ENCODE measurements at places on chromosomes 1 and 21.

GRCh38 chr1:68820151-68820550 is 323.3 kb upstream of the DEPDC1 start:
- DNase-seq: no peak

DNA sequence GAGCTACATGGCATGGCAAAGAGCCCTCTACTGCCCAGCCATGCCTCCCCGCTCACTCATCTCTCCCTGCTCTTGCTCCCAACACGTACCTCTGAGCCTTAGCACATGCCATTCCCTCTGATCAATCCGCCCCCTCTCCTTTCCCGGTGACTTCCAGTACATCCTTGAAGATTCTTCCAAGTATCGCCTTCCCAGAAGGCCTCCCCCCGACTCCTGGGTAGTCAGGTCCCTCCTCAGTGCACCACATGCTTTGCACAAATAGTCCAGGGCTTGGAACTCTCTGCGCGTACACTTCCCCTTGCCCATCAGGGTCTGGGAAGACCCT is 77.0 kb upstream of the IFFO2 start:
- no peak for DNase-seq

GRCh38 chr1:5643360-5644107 is 348.7 kb downstream of the NPHP4 start:
- DNase-seq: no peak

DNA sequence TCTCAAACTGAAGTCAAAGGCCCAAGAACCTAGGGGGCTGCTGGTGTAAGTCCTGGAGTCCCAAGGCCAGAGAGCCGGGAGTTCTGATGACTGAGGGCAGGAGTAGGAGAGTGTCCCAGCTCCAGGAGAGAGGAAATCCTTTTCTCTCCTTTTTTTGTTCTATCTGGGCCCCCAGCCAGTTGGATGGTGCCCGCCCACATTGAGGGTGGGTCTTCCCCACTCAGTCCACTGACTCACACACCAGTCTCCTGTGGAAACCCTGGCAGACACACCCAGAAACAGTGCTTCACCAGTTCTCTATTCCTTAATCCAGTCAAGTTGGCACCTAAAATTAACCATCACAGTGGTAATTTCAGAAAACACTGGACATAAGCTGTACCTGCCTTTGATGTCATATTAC is 12.7 kb upstream of the WDR26 start:
- no peak for DNase-seq

DNA sequence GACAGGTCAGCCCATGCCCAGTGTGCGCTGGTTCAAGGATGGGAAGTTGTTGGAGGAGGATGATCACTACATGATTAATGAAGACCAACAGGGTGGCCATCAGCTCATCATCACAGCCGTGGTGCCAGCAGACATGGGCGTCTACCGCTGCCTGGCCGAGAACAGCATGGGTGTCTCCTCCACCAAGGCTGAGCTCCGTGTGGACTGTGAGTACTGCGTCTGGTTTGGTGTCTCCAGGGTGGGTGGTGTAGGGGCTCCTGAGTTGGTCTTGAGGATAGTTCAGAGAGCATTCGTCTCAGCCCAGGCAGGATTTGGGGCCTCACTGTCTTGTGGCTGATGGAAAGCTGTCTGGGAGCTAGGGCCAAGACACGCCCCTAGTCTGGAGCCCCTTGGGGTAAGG is 83.2 kb downstream of the TRIM11 start:
- no peak for DNase-seq

GRCh38 chr1:180415985-180416633 is 86.3 kb downstream of the ACBD6 start:
- DNase-seq: no peak

- no peak for DNase-seq
Measured at GRCh38 chr1:108617008-108617723, 43.7 kb downstream of the HENMT1 start.

- no peak for DNase-seq
Measured at GRCh38 chr1:154968731-154969130, 1.8 kb downstream of the SHC1 start.

DNA sequence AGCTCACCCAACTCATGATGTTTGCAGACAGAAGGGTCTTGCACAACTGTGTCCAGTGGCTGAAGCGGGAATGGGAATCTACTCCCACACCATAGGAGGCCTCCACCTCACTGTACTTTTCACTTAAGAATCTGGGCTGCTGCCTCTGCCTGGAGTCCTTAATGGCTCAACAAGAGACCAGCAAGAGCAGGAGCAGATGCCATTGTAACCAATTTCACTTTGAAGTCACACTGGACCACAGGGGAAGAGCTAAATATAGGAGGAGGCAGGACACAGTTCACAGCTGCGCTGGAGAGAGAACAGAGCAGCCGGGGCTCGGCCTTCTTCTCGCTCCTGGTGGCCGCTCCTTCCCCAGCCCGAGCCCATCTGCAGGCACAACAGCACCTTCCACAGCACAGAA is 120.4 kb downstream of the SIPA1L2 start:
- no peak for DNase-seq

GRCh38 chr1:6554907-6555778 is at the start of gene TAS1R1:
Gene TAS1R1 (plus strand): TSS chr1:6555307. CDS start chr1:6555374, 67 bp downstream.
- DNase-seq: no peak

- no peak for DNase-seq
Measured at GRCh38 chr1:182281541-182281940, 110.0 kb downstream of the GLUL start.

DNA sequence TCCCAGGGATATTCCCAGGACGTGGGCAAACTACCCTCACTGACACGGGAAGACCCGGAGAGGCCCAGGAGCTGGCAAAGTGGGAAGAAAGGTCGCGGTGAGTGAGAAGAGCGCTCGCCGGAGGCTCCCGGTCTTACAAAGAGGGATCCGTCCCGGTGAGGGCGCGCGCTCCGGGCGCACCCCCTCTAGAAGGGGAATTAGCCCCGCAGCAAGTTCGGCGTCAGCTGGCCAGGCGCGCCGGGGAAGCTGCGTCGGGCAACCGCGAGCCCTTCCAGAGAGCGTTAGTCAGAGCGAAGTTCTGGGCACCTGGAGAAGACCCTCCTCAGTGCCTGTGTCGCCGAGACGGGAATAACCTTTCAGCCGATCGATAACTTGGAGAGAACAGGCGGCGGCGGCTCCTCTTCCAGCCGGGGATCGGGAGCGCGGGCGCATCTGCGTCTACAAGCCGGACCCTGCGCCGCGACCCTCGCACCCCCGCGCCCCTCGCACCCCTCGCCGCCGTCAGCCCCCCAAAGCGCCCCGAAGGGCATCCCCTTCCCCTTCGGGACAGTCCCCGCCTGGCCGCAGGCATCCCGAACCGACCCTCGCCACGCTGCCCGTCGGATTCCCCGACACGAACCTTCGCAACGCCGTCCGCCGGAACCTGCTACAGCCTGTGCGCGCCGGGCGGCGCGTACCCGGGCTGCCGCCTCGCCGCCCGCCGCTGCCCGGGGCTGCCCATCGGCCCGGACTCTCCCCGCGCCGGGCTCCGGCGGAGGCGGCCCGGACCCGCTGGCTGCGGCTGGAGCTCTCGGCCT is 485 bp downstream of the SIPA1L2 start:
- DNase-seq: peak; percentile 38

GRCh38 chr1:208374391-208374941 is 130.3 kb upstream of the PLXNA2 start:
- DNase-seq: no peak
